Smooth muscle cell of the brain vasculature (primary cell): ENCODE measurements at places on chromosomes 12 and 14.
A peak's percentile ranks its signal among the peaks of the same experiment; 100 is the strongest.

- no peak for DNase-seq
These were observed 54.3 kb downstream of the BMP4 start for GRCh38 chr14:53902307-53902706.

DNA sequence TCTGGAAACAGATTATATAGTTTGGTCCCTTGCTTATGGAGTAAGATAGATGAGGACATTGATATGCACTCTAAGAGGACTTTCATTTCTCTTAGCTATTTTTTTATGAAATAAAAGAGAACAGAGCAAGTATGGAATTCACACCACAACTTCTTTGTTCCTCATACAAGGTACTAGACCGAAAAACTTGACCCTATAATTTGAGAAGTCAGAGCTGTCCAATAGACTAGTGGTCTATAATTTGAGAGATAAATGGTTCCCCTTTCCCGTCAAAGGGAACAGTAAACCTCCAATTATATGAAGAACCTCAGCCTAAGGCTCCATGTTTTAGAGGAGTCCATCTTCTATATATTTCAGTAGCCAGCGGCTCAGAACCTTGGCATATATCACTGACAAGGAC lies 58.5 kb upstream of the HIF1A start:
- DNase-seq: no peak

DNA sequence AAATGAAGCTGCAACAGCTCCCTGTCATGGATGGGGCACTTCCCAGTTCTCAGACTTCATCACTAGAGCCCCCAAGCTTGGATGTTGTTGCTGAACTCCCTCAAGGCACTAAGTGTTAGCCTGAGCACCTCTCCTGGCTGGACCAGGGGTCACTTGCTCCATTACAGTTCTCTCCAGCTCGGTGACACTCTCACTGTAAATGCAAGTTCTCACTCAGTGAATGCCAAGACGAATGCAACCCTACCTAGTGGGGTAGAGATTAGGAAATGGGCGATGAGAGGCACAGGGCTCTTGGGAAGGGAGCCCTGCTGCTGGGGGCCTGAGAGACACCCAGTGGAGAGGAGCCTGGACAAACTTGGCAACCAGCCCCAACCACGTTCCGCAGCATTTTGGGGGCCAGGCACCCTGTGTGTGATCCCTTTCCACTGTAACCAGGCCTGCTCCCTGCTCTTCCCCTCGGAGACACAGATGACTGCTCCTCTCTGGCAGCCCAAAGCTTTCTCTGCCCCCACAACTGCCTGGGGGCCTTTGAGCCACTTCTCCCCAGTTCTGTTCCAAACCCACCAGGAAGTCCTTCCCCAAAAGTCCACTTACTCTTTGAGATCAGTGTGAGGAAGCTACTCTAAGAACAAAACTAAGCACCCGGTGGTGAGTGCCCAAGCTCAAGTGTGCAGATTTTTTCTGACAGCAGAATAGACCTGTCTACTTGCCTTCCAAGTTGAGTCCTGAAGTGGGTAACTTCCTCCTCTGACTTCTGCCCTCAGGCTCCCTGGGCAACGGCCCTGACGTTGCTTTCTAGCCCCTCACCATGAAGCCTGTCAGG lies 8.0 kb upstream of the SELPLG start:
- no peak for DNase-seq

- DNase-seq: no peak
These were observed 34.2 kb downstream of the ARID4A start for GRCh38 chr14:58332561-58332960.

- no peak for DNase-seq
These were observed 670.9 kb downstream of the DIO2 start for GRCh38 chr14:79540394-79540793.

DNA sequence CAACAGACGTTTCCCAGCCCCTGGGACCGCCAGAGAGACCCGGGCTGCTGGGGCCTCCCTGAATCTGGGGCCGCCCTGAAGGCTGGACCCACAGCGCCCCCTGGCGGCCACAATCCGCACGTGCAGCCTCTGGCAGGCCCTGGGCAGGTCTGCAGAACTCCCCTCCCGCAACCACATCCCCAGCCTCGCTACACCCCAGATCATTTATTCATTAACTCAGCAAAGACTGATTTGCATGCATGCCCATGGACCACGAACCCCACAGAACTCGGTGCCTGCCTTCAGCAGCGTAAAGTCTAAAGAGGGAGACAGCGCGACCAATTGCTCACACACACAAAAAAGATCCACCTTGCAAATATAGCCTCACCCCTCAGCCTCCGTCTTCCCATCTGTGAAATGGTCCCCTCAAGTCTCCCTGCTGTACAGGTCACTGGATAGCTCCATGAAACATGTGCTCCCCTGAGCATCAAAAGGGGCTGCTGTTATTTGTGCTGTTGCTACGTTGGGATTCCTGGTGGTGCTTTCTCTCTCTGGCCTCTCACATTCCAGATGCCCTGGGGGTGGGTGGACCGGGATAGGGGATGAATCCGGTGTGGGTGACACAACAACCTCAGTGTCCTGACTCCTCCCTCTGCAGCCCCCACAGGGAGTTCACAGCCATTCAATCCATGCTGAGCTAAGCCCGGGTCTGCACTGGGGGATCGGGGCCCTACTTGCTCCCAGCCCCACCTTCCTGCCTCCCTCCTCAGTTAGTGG lies 96.4 kb downstream of the SCARB1 start:
- DNase-seq: no peak

GRCh38 chr14:32224737-32225377 lies 21.8 kb upstream of the RNU6-8 start:
- peak; percentile 67 for DNase-seq

- DNase-seq: no peak
These were observed 2.9 kb downstream of the RILPL1 start for GRCh38 chr12:123530668-123531067.

- no peak for DNase-seq
These were observed 48.6 kb upstream of the ZDHHC17 start for GRCh38 chr12:76715332-76715731.

GRCh38 chr14:96272777-96273473 lies 16.9 kb downstream of the BDKRB1 start:
- DNase-seq: no peak

DNA sequence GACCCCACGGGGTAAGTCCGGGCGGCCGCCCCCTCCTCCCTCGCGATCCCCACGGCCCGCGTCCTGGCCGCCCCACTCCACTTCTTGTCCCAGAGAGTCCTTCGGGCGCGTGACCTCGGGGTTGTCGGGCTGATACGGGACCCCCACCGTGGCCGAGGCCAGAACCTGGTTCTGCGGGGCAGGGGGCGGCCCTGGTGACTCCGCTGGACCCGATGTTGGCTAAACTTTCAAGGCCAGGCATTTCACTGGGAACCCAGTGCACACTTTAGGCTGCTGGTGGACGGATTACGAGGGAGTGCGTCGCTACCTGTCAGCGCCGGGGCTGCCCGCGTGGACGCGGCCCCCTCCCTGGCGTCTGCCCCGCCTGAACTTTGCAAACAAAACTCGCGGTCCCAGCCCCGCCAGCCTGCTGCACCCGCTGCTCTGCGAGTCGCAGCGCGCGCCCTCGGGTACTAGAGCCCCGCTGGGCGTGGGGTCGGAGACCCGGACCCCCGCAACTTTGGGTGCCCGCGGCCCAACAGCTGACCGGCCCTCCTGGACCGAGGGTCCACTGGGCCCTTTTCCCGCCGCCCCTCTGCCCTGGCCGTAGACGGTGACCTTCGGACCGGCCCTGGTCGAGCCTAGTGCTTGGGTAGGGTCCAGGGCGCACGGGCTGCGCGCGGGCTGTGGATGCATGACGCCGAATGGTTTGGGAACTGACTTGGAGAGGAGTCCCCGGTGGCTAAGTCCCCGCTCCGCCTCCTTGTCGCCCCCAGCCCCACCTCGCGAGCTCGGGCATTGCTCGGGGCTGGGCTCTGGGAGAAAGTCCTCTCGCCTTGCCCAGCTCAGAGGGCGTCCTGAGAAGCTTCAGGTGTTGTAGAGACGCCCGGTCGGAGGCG lies 624 bp downstream of the RIN3 start:
- DNase-seq: no peak

GRCh38 chr14:44895716-44896115 lies 66.0 kb downstream of the KLHL28 start:
- no peak for DNase-seq

GRCh38 chr12:10151621-10152020 lies 20.3 kb downstream of the OLR1 start:
- no peak for DNase-seq

DNA sequence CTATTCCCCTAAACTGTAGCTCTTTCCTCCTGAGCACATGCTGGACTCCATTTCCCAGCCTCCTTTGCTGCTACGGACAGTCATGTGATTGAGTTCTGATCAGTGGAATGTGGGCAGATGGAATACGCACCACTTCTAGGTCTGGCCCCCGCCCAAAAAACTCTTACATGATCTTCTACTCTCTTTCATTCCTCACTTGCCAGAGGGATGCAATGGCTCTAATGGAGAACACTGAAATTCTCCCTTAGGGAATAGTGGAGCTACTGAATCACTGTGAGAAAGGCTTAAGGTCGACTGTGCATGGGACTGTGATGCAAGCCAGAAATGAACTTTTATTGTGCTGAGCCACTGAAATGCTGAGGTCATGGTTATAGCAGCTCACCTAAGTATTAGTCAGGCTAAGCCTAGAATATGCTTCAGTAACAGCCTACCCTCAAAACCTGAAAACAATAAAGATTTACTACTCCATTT lies 13.0 kb upstream of the TMED2 start:
- DNase-seq: no peak

DNA sequence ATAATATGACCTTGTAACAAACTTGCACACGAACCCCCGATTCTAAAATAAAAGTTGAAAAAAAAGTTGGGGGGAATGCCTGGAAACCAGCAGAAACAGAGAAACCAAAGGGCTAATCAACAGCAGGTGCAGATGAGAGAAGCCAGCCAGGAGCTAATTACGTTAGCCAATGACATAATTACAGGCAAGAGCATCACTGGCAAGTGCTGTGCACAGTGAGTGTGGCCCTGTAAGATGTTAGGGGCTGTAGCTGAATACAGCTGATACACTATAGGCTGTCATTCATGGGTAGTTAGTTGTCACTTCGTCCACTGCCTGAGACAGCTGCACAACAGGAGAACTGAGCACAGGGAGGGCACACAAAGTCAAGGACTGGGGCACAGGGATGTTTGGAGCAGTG lies 7.3 kb upstream of the FGF23 start:
- no peak for DNase-seq

- DNase-seq: no peak
These were observed 218.8 kb downstream of the KITLG start for GRCh38 chr12:88361493-88361892.

DNA sequence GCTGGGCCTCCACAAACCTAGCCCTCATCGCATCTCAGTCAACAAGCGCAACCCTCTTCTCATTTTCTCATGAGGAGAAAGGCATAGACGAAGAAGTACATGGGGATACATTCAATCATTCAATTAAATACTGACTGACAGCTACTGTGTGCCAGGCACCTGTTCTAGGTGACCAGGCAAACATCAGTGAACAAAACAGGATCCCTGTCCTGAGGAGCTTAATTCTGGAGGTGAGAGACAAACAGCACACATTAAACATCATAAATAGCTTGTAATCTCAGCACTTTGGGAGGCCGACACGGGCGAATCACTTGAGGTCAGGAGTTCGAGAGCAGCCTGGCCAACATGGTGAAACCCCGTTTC lies 362 bp upstream of the ACYP1 start:
- DNase-seq: no peak

DNA sequence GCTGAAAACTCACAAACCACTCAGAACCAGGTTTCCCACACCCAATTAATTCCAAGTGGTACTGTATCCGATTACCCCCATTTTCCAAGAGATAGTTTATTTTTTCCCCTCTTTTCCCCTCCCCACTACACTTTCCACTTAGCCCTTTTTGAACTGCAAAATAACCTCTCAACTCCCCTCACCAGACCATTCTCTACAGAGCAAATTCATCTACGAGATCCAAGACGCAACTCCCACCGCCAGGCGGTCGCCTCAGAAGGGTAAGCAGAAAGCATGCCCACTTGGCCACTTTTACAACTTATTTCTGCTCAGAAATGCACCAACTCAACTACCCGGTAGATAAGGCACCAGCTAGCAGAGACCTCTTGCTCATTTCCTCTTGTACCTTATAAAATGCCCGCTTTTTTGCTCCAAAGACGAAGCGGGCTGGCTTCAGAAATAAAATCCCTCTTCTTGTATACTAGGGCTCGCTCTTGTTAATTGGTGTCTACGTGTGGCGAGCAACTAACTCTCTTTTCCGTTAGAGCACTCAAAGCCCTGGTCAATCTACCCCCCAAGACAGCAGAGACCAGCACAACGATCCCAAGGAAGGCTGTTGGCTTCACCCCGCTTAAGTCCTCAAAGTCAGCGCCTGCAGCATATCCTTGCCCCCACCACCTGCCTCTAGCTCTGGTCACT lies 910 bp upstream of the SRP54 start:
- no peak for DNase-seq

- no peak for DNase-seq
These were observed 11.9 kb downstream of the CFAP54 start for GRCh38 chr12:96501133-96501761.

GRCh38 chr12:106271575-106272505 lies 24.0 kb upstream of the CKAP4 start:
- DNase-seq: no peak

- DNase-seq: no peak
These were observed 89.7 kb downstream of the FGD4 start for GRCh38 chr12:32489070-32489469.

DNA sequence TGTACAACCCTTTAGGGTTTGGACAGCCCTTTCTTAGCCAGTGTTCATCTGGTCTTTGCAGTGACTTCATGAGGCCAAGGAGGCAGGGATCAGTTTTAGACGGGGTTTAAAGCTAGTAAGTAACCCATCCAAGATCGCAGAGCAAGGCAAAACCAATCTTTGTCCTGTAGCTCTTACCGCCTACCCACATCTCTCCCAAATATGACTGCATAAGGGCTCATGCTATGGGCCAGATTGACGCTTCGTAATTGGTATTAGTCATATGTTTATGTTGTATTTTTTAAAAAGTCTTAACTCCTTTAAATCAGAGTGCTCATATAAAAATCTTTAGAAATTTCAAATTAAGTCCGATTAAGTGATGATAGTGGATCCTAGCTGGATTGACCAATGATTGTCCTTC lies 3.7 kb upstream of the CLMN start:
- no peak for DNase-seq

DNA sequence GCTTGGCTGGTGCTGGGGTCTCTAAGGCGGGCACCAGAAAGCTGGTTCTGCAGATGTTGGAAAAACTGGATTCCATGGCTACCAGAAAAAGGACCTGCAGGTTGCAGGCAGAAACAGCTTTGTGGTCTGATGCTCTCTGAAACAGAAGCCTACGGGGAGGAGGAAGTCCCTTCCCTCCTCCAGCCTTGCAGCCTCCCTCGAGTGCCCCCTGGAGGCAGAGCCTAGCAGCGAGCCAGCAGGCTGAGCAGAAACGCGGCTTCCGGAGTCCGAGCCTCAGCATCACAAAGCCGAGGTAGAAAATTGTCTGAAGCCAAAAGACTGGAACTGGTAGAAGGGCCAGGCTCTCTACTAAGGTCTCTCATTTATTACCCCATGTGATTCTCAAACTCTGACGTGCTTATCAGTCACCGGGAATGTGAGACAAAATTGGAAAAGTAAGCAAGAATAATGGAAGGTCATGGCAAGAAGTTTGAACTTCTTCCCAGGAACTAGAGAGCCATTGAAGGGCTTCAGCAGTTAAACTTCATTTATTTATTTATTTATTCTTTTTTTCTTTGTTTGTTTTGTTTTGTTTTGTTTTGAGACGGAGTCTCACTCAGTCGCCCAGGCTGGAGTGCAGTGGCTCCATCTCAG lies 82.2 kb upstream of the CPSF6 start:
- peak; percentile 74 for DNase-seq

GRCh38 chr12:132600048-132601032 lies 10.0 kb downstream of the LRCOL1 start:
- DNase-seq: no peak
